ENCODE measurements at places on chromosomes 7 and 10.

GRCh38 chr7:68929781-68930261 is 668.5 kb upstream of the AUTS2 start:
- peak; percentile 46 for DNase-seq

- DNase-seq: no peak
These were observed 31.5 kb upstream of the GSAP start for GRCh38 chr7:77447616-77448015.

GRCh38 chr7:26404189-26404996 is 112.7 kb downstream of the SNX10 start:
- no peak for DNase-seq

GRCh38 chr10:107561136-107561650 is 396.7 kb upstream of the SORCS1 start:
- no peak for DNase-seq

DNA sequence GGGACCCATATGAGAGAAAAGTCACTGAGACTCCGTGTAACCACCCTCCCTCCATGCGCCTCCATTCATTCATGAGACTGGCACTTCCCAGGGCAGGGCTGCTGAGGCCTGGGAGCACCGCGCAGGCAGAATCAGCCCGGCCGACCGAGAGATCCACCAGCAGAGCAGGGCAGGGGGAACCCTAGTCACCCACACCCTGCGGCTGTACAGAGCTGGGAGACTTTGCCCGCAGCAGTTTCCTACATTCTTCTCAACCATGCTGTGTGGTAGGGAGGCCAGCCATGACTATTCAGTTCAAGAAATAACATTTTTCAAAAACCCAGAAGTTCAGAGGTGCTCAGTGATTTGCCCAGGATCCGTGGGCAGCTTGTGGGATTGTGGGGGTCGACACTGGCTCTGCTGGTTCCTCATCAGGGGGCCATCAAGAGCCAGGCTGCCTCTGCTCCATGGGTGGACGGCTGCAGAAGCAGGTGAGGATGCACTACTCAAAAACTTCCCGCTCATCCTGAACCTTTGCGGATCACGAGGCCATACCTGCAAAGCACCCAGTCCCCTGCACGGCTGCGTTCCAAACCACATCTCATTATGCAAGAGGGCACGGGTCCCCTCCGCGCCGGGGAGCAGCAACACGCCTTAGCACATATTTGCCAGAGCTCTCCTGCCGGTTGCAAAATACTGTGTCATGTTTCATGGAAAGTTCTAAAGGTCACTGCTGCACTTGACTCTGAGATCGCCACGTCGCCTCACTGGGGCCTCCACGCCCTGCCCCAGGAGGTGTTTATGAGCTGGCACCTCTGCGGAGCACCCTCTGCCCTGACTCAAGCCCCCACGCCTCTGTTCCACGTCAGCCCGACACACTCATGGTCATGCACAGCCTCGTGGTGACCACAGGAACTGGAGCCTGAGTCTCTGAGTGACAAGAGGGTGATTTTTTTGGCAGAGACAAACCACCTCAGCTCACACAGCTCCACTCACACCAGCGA is 132.0 kb downstream of the PRKAG2 start:
- DNase-seq: no peak

- DNase-seq: peak; percentile 43
These were observed 2.1 kb upstream of the SHTN1 start for GRCh38 chr10:117007080-117007479.

- DNase-seq: no peak
These were observed 8.6 kb downstream of the MUC3A start for GRCh38 chr7:100957832-100958421.

DNA sequence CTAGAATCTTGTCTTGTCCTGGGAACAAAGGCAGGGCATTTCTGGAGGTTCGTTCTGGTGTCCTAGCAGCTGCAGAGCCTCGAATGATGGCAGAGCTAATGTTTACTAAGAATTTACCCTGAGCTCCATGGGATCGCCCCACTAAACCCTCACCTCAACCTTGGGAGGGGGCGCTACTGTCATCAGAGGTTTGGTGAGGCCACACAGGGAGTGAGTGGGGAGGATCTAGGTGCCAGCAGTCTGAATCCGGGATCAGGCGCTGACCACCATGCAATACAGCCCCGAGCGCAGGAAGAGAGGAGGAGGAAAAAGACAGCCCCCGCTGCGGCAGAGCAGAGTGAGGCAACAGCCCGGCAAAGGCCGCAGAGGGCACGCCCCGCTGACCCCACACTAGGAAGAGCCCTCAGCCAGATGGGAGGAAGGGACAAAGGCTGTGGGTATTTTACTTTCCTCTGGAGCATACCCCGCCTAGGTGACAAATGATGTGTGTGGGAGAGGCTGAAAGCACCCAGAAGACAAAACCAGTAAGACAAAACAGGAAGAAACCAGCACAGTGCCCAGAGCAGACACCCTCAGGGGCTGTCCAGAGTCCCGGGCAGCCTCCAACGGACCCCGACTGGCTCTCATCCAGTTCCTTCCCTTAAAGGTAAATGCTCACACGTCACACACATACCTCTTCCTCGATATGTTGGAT is 103.5 kb downstream of the FAM53B start:
- DNase-seq: no peak

GRCh38 chr10:7969623-7970022 is 84.9 kb upstream of the GATA3 start:
- no peak for DNase-seq

DNA sequence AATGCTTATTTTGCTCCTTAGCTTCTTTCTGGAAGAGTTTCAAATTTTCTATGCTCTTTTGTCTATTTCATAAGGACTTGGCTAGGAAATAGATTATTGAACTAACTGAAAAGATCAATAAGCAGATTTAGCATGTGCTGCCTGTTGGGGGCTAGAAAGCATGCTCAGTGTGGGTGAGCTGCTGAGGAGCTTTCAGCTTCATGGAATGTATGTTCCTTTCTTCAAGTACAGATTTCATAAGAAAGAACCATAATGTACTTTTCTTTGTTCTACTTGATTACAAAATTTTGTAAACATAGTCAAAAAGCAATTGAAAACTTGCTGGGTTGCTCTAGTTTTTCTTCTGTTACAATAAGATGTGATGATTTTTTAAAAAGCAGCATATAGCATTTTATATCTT is 73.8 kb downstream of the TAF3 start:
- no peak for DNase-seq

DNA sequence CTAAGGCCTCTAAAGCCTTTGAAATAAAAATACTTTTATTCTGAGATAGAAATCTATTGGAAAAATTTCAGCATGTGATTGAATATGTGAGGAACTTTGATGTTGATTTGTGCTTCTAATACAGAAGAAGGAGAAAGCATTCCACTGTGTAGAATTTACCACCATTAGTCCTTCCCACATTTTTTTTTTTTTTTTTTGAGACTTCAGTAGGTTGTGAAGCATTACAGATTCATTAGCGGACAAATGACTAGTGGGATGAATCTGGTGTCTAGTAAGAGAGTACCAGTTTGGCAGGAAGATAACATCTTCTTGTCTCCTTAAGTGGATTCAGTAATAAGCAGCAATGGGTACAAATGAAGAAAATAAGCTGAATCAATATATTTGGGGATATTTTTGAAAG is 95.5 kb downstream of the ANKRD30A start:
- no peak for DNase-seq

DNA sequence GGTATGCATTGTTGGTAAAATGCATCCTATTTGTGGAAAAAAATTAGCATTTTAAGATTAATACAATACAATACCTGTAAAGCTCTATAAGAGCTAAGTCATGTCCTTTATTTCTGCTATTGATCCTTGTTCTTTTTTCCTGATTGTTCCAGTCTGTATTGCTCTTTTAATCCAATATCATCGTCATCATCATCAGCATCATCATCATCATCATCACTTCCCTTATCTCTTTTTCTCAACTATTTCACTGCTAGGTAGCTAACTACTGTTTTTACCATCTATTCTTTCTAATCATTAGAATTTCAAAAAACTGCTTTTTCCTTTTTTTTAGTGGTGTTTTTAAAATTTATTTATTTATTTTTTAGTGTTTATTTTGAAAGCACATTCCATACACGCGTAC is 71.2 kb downstream of the ABCC2 start:
- no peak for DNase-seq

GRCh38 chr7:106377847-106378361 is 93.1 kb upstream of the NAMPT start:
- DNase-seq: no peak

- peak; percentile 30 for DNase-seq
These were observed 15.2 kb downstream of the OAT start for GRCh38 chr10:124403548-124403947.

DNA sequence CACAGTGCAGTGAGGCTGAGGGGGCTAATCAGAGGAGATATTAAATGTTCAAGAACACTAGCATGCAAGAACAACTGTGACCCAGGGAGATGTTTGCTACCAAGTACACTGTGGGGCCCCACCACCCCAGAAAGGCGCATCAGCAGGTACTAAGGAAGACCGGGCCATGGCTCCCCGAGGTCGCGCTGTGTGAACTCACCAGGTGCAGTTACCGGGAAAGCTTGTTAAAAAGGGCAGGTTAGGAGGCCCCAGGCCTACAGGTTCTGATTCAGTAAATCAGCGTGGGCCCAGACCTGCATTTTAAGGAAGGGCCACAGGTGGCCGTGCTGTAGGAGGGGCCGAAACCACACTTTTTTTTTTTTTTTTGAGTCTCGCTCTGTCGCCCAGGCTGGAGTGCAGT is 54.6 kb downstream of the TMEM209 start:
- DNase-seq: no peak

GRCh38 chr7:43458330-43459018 is 124.4 kb upstream of the STK17A start:
- no peak for DNase-seq

DNA sequence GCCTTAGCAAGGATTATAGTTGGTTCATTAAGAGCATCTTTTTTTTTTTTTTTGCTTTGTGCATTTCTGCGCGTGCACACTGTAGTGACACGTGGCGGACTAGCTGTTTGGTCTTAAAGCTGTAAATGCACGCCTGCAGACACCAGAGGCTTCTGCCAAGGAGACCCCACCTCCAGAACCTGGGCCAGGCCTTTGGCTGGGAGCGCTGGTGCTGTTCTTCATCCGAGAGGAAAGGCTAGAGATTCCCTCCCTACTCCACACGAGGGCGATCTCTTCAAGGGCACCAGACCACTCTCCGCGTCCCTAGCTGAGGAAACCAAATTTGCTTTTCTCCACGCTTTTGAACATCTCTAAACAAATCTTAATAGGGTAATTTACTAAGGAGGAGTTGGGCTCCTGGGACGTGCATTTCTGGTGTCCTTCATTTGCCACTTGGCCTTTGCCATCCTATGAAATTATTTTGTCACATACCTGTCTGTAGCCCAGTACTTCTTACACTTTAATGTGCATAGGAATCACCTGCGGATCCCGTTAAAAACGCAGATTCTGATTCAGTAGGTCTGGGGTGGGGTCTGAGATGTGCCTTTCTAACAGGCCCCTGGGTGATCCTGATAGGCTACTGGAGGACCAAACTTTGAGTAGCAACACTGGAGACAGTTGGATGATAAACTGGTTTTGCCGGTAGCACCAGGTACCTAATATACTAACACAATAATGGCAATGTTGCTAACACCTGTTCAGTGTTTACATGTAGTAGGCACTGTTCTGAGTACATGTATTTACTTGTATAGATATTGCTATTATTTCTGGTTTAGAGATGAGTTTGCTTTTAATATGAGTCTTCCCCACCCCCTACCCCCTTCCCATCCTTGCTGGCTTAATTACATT is 1.3 kb upstream of the SLC26A5 start:
- no peak for DNase-seq

- DNase-seq: no peak
These were observed 9.9 kb upstream of the PSMG3 start for GRCh38 chr7:1579481-1580421.

- DNase-seq: no peak
These were observed 20.1 kb downstream of the ITGB1 start for GRCh38 chr10:32937911-32938424.

DNA sequence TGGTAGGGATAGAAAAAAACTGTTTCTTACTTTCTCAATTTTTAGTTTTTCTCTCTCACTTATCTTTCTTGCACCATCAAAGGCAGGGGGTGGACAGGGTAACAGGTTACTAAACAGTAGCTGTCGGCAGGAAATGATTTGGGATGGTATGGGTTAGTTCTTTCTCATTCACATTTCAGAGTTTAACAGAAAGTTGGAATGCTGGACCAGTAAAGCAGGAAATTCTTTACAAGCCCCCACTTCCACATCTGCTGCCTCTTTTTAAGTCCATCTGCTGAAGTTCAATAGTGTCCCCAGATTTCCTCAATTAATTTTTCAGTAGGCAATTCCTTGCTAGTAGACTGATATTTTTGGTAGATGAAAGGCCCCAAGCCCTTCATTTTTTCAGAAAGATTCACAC is 23.3 kb downstream of the TWIST1 start:
- DNase-seq: no peak

- no peak for DNase-seq
These were observed 90.3 kb upstream of the CTTNBP2 start for GRCh38 chr7:117963264-117964197.

DNA sequence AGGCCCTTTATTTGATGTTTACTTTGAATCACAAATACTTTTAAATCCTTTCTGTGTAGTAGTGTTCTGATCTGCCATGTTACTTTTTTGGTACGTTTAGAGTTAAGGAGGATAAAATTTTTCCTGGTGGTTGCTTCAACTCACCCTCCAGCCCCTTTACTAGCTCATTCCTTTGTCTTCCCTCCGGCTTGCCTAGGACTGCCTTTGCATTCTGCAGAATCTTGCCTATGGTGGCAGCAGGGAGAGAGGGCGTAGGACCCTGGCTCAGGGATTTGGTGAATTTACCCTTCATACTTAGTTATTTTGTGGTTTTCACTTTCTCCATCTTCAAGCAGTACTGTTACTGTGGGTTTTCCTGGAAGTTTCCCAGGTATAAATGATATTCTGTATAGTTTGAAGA is 833.5 kb downstream of the XPNPEP1 start:
- no peak for DNase-seq

DNA sequence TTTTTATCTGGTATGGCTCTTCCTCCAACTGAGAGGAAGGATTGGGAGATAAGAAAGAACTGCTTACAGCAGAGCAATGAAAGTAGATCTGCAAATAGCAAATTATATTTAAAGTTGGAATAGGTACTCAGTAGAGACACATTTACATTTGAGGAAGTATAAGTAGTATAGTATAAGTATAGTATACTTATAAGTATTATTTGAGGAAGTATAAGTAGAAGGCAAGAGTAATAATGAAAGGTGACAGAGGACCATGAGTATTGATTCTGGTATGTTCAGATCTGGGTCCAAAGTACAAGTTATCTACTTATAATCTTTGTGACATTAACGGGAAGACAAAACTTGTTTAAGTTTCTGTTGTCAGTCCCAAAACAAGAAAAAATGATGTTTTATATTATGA is 527.6 kb upstream of the SORCS1 start:
- DNase-seq: no peak

- DNase-seq: no peak
These were observed 257.0 kb downstream of the OTUD1 start for GRCh38 chr10:23695825-23696420.

GRCh38 chr7:27139334-27140125 is 4.0 kb downstream of the HOXA5 start:
- no peak for DNase-seq

- DNase-seq: no peak
These were observed 355.1 kb upstream of the MBL2 start for GRCh38 chr10:53127686-53128085.

- DNase-seq: no peak
These were observed 26.4 kb upstream of the CXCL12 start for GRCh38 chr10:44411251-44411650.

Measured in GM04503 (cell line).